Activated CD4-positive, alpha-beta T cell treated with anti-CD3 and anti-CD28 coated beads, Interleukin-2, amount 50 U/mL, for 48 hours (primary cell): ENCODE measurements at places on chromosomes 1 and 21.

GRCh38 chr1:47563201-47563600 is 125.4 kb downstream of the FOXD2 start:
- no peak for DNase-seq

DNA sequence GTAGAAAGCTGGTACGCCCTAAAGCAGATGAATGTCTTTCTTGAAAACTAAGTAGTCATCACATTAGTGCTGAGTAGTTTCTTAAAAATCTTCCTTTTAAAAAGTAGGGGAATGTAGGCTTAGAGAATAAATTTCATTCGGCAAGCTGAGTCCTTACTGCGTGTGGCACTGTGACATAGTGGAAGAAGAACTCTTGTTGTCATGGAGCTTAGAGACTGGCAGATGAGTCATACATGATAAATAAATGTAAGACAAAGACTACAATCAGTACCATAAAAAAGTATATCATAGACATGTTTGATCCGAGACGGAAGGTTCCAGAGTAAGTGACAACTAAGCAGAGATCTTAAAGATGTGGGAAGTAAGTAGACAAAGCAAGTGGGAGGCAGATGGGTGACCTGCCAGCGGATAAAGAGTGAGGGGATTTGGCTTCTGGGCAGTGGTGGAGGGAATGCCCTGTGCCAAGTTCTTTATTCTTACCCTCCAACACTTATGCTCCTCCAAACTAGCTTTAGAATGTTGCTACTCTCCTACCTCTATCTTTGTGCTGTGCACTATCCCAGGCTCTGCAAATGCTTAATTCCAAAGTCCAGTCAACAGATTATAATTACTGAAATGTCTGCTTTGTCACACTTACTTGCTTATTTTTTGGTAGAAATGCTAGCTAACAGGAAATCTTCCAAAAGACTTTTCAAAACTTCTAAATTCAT is 608.5 kb upstream of the USP24 start:
- no peak for DNase-seq

- no peak for DNase-seq
Measured at GRCh38 chr1:171198081-171198480, 13.0 kb downstream of the FMO2 start.

GRCh38 chr1:13469343-13469742 is 44.5 kb downstream of the LRRC38 start:
- DNase-seq = no peak

- DNase-seq = no peak
Measured at GRCh38 chr1:59917785-59918180, 8.8 kb downstream of the CYP2J2 start.

- DNase-seq = no peak
Measured at GRCh38 chr1:95096218-95096841, 20.8 kb upstream of the TLCD4 start.

- no peak for DNase-seq
Measured at GRCh38 chr1:228901936-228902681, 166.8 kb downstream of the RHOU start.

DNA sequence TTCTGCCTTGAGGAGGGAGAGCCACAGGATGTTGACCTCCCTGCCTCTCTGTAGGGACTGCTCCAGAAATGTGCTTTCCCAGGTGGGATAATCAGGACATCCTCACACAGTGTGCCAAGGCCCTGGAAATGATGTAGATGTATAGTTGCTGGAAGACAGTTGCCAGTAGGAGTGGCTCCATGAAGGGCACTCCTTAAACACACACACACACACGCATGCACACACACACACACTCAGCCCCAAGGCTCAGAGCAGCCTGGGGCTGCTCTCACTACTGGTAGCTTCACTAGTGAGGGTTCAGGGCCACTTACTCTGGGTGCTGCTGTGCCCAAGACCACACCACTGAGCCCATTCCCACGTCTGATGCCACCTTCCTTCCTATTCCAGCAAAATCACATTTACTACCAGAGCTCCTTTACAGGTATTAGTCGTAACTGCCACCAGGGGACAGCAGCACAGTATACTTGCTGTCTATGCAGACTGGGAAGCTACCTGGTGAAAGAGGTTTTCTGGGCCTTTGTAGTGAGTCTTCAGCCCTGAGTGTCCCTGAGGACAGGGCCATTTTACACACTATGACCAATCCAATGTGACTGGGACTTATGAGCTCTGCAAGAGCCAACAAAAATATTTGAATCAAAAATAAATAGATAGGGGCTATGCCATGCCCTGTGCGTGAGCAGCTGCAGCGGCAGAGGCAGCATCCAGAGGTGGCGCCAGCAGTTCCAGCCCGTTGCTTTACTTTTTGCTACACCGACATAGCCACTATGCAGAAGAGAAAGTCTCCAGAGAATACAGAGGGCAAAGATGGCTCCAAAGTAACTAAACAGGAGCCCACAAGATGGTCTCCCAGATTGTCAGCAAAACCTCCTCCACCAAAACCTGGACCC is 15.0 kb downstream of the CRNN start:
- peak; percentile 20 for DNase-seq
